GM13977 (cell line): ENCODE measurements at places on chromosomes 7 and 10.

GRCh38 chr7:5549096-5549763 is 125.6 kb upstream of the TNRC18 start:
- DNase-seq: peak; percentile 27

DNA sequence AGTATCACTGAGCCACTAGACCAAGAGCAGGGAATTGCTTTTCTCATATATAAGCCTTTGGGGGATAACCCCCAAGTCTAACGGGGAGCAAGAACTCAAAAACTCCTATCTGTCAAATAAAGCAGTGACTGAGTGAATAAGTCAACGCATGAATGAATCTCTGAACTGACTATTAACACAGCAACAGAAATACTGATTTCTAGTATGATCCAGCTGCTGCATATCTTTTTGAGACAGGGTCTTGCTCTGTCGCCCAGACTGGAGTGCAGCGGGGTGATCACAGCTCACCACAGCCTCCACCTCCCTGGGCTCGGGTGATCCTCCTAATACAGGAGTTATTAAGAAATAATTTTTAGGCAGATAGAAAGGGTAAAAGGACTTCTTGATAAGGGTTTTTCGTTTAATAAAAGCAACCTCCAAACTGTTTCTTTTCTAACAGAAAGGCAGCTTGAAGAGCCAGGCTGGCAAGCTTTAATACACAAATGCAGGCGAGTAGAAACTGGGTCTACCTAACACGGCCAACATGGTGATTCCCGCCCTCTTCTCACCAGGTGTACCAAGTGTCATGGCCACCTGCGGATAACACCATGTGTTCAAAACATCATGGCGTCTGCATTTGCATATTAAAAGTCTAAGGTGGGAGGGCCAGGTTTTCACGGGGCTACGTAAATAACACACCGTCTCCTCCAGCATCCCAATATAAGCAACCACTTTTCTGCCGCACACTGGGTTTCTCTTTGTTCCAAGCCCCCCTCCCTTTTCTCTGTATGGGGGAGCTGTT is 631.9 kb downstream of the PARD3 start:
- no peak for DNase-seq

- DNase-seq: no peak
Observed at GRCh38 chr10:57222603-57223002, 861.5 kb upstream of the ZWINT start.

DNA sequence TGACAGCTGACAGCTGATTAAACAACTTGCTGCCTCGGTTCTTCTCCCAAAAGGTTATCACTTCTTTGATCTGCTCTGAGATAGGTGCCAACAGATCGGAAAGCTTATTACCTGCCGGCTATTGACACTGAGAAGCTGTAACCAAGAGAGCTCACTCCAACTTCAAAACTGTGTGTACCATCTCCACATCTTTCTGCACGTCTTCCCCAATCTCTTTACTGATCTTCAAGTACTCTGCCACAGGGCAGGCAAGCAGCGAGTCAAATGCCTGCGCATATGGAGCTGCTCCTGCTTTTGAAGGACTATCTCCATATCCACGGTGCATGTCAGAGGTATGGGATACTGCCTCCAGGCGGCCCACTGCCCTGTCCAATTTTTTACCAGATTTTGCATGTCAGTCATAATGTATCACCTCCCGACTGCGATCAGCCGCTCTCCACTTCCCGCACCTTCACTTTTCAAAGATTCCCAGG is 352 bp upstream of the ZNF485 start:
- no peak for DNase-seq

DNA sequence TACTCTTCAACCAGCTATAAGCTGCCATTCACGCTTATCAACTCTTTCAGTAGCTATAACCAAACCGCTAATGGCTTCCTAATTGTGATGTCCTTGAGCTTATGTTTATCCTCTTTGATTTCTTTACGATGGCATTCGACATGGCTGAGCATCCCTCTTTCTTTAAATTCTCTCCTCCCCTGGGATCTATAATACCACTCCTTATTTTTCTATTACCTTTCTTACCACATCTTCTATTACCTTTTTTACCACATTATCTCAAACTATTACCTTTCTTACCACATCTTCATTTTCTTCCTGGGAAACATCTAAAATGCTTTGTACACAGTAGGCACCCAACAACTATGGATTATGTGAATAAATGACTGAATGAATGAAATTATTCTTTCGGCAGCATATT is 13.1 kb downstream of the ZCWPW1 start:
- DNase-seq: no peak

DNA sequence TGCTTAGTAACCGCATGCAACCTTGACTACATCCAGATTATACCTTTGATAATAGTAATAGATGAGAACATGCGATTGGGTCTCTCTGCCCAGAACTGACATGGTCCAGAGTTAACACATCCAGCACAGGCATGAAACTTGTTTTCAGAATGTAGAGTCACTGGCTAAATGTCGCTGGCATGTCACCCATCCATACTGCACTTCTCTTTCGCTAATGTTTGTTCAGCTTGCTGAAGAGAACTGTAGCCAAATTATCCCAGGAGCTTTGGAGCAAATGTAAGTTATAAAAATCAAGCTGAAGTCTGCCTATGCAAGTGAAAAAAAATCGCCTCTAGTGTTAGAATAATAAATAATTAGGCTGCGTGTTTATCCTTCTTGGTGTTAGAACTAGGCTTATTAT is 98.2 kb downstream of the PRTFDC1 start:
- DNase-seq: no peak

GRCh38 chr7:44284881-44285541 is 40.4 kb downstream of the CAMK2B start:
- DNase-seq: no peak

- DNase-seq: peak; percentile 23
Observed at GRCh38 chr10:116274064-116274904, 1.3 kb upstream of the GFRA1 start.

DNA sequence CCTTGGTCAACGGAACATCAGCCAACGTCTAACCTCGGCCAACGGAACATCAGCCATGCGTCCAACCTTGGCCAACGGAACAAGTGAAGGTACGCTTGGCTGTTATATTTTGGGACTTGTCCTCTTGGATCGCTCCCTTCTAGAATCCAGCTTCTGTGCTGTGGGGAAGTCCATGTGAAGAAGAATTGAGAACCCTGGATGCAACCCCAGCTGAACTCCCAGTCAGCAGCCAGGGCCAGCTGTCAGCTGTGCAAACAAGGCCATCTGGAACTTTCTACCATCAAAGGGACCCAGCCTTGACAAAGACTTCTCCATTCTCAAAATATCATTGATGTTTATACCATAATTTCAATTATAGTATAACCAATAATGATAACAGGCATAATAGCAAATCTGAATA is 43.3 kb upstream of the ITGA8 start:
- no peak for DNase-seq

GRCh38 chr7:88312061-88312663 is 5.5 kb upstream of the STEAP4 start:
- no peak for DNase-seq

- DNase-seq: no peak
Observed at GRCh38 chr7:39855325-39855674, 94.8 kb upstream of the CDK13 start.

DNA sequence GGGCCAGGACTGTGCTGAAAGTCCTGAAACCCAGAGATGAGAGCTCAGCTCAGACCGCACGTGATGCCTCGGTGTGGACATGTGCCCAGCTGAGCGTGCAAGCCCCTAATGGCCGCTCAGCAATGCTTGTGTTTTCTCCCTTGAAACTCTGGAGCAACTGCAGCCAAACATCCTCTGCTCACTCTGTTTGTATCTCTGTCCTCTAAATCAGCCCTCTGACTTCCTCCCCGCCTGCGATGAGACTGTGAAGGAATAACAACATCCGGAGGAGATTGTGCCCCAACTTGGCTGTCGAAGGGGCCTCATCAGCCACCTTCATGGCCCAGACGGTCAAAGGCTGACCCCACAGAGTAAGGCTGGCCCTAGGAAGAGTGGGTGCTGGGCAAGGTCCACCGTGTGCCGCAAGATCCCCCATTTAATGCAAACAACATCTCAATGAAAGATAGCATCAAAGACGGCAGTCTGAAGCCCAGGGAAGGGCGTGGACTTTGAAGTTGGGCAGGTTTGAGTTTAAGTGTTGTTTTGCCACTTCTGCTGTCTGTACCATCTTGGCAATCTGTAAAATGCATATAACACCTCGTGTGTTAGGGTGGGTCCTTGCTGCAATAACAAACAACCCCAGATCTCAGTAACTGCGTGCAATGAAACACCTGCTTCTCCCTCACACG is 39.9 kb downstream of the CALML3 start:
- no peak for DNase-seq

DNA sequence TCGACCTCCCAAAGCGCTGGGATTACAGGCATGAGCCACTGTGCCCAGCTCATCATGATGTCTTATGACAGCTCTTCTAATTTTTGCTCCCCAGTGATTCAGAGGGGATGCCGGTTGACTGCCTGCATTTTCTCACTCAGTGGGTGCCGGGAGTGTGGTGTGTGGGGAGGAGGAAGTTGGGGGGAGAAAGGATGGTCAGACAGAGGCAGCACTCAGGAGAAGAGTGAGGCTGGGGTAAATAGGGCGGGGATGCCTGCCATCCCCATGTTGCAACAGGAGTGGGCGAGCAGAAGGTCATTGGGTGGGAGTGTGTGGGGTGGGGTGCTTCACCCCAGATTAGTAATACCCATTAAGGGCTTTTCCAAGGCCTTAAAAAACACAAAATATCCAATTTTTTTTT is 3.5 kb upstream of the CCL24 start:
- DNase-seq: no peak

- DNase-seq: no peak
Observed at GRCh38 chr7:35437619-35438275, 183.8 kb upstream of the TBX20 start.

GRCh38 chr7:15005672-15006071 is 103.1 kb upstream of the DGKB start:
- DNase-seq: no peak

- no peak for DNase-seq
Observed at GRCh38 chr7:92680442-92680841, 90.3 kb upstream of the FAM133B start.

- no peak for DNase-seq
Observed at GRCh38 chr7:155803418-155804376, 8.6 kb downstream of the SHH start.

GRCh38 chr7:157076466-157076865 is 62.3 kb upstream of the UBE3C start:
- no peak for DNase-seq

GRCh38 chr10:126561294-126561920 is 109.1 kb downstream of the C10orf90 start:
- no peak for DNase-seq

DNA sequence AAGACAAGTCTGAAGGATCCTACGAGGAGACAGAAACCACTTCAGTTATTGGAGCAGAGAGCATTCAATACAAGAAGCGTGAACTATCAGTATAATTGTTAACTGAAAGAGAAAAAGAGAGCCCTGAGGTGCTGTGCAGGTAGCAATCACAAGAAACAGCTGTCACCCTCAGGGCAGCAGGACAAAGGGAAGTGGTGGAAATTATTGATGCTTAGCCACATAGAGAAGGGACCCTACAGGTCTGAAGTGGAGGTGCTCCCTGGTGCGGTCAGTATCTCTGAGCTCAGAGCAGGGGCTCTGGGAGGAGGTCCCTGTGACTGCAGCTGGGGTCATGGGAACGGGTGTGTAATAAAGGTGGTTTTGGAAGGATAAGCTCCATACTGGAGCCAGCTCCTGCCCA is 97.8 kb upstream of the KLF6 start:
- no peak for DNase-seq

GRCh38 chr10:18231480-18231879 is 91.3 kb downstream of the CACNB2 start:
- no peak for DNase-seq

DNA sequence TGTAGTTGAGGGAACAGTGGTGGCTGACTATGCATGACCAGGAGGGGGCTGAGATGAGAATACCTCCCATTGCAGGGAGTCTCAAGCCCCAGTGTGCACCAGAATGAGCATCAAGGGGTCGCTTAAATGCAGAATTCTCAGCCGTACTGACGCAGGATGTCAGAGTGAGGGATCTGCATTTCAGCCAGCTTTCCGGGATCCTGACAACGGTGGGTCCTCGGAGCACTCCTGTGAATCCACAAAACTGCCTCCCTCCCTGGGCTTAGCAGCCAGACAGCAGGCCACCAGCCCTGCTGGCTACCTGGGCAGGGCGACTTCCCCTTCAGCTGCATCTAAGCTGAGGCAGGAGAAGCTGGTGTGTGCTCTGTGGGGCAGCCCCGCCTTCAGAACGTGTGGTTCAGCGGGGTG is 21.8 kb upstream of the LOXL4 start:
- no peak for DNase-seq

- no peak for DNase-seq
Observed at GRCh38 chr7:105278973-105279687, 109.6 kb downstream of the SRPK2 start.

- DNase-seq: no peak
Observed at GRCh38 chr7:108127461-108127860, 2.7 kb downstream of the LAMB4 start.

DNA sequence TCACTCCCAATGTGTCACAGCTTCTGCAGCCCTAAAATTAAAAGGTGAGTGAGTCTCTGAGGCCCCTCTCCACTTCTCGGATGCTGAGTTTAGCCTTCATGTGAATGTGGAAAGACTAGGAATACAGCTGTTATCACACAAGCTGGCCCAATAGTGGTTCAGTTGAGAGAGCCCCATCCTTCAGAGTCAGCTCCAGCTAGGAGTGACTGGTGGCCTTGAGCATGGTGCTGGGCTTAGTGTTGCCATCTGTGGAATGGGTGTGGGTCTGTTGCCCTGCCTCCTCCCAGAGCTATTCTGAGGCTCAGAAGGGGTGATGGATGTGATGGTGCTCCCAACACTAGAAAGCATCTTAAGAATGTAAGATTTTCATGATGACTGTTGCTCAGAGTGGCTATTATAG is 55.8 kb downstream of the FIGNL1 start:
- no peak for DNase-seq

GRCh38 chr7:322111-322671 is 32.2 kb downstream of the FOXL3 start:
- DNase-seq: peak; percentile 93

- peak; percentile 78 for DNase-seq
Observed at GRCh38 chr10:133336577-133337369, at the start of gene CALY. TSS of gene CALY (minus strand) at chr10:133336896. CDS start at chr10:133328989, 7,907 bp downstream.

GRCh38 chr10:14787938-14788337 is 13.2 kb upstream of the FAM107B start:
- no peak for DNase-seq

- DNase-seq: no peak
Observed at GRCh38 chr7:23955145-23955544, 245.1 kb downstream of the STK31 start.

- no peak for DNase-seq
Observed at GRCh38 chr10:97851341-97852001, 1.8 kb downstream of the GOLGA7B start.

GRCh38 chr7:1455241-1455939 is 3.9 kb downstream of the MICALL2 start:
- DNase-seq: no peak

GRCh38 chr7:136717910-136718557 is 150.4 kb upstream of the CHRM2 start:
- DNase-seq: no peak
